GF-D8 (cell line): ENCODE measurements at places on chromosomes 6 and 20.

DNA sequence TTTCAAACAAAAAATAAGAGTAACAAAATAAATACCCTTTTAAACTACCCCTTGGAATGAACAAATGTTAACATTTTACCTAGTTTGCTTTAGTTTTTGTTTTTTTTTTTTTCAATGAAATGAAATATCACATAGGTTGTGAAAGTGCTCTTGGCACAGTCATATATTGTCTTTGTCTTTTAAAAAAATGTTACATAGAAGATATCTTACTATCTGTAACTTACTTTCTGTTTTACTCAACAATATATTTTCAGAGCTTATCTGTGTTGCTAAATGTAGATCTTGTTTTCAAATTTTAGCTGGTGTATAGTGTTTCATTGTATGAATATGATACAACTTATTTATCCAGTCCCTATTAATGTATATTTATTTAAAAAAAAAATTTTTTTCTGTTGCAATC is 8.6 kb downstream of the CEP57L1 start:
- no peak for DNase-seq

DNA sequence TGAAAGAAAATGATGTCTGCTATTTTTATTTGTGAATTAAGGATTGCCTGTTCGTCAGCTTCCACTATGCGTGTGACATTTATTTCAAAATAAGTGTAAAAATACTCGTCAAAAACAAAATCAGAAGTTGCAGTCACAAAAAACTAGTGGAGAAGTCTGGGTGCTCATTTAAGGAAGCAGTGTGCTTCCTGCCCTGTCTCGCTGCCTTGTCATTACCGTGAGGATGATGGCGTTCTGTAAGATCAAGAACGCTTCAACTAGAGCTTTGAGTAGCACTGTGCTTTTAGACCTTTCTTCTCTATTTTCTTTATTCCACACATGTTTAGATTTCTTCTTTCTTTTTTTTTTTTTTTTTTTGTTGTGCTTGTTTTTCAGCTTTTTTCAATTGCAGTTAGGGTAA is 186.9 kb downstream of the TBC1D7 start:
- DNase-seq, result no peak

DNA sequence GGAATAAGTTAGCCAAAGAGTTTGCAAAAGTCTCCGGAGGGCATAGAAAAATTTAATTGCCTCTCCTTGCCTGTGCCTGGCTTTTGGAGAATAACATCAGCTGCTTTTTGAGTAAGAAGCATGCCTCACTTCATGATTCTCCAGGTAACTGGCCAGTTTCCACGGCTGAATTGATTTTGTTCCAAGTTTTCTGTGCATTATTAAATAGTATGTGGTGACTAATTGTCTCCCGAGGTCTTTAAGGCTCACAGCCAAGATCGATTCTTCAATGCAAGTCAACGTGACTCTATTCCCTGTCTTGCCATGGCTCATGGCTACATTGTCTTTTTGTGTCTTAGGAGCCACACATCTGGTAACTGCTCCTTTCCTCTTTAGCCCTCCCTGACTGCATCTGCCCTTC is 54.2 kb downstream of the CNR1 start:
- no peak for DNase-seq

GRCh38 chr20:50819349-50819748 is 24.5 kb downstream of the BCAS4 start:
- DNase-seq, result no peak

- no peak for DNase-seq
Measured at GRCh38 chr20:40442181-40442963, 246.7 kb downstream of the MAFB start.

DNA sequence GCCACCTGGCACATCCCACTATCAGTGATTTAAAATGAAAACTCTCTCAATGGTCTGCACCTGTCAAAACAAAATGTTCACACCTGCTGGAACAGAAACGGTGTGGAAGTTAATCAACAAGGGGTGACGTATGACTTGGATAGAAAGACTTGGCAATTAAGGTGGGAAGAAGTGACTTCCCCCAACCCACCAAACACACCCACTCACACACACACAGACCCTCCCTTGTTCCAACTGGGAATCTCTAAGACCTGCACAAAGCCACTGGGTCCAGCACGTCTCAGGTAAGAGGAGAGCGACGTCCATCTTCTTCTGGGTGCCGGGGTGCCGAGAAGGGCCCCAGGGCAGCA is 25.1 kb upstream of the TCFL5 start:
- DNase-seq, result no peak

DNA sequence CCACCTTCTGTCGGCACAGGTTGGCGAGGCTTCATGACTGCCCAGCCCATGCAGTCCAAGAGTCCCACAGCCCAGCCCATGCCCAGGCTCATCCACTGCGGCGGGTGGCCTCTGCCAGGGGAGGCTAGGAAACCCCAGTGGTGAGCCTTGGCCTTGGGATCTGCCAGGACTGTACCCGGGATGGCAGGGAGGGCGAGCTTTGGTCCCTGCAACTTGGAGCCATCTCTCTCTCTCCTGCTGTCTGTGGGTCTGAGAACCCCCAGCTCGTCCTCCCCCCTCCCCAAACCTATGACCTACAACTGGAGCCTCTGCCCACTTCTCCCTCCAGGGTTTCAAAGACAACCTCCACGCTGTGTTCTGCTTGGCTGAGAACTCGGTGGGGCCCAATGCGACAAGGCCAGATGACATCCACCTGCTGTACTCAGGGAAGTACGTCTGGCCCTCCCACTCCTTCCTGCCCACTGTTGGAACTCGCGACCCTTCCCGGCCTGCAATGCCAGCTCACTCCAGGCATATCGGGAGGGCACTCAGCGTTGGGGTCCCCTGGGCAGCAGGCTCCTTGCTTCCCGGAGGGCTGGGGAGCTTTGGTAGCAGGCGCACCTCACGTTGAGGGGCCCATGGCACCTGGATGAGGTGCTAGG is 19.7 kb downstream of the NPEPL1 start:
- no peak for DNase-seq

- no peak for DNase-seq
Measured at GRCh38 chr6:5365436-5366195, 104.3 kb downstream of the FARS2 start.

DNA sequence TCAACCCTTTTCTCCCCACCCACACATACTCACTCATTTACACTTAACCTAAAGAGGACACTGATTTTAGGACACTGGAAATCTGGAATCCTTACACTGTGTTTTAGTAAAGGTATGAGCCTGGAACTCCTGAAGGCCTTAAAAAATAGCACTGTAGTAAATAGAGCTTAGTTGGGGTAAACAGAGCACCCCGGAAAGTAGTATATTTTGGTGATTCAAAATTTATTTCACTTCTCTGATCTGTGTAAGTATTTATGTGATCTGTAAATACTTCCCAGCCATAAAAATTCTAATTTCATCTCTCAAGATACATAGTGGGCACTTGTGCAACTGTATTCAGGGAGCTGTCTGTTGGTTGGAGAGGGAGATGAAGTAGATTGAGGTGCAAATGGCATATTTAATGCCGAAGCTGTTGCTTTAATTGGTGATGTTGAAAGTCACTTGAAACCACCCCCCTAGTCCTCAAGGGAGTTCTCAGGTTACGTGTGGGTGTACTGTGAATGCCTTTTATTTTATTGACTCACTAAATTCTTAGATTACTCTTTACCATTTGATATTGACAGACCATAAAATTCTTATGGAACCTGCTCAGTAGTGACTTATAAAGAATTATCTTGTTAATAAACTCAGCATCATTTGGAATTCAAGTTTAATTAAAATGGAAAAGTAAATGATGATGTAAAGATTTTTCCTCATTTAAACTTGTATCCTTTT is 154.9 kb downstream of the SOX4 start:
- no peak for DNase-seq

DNA sequence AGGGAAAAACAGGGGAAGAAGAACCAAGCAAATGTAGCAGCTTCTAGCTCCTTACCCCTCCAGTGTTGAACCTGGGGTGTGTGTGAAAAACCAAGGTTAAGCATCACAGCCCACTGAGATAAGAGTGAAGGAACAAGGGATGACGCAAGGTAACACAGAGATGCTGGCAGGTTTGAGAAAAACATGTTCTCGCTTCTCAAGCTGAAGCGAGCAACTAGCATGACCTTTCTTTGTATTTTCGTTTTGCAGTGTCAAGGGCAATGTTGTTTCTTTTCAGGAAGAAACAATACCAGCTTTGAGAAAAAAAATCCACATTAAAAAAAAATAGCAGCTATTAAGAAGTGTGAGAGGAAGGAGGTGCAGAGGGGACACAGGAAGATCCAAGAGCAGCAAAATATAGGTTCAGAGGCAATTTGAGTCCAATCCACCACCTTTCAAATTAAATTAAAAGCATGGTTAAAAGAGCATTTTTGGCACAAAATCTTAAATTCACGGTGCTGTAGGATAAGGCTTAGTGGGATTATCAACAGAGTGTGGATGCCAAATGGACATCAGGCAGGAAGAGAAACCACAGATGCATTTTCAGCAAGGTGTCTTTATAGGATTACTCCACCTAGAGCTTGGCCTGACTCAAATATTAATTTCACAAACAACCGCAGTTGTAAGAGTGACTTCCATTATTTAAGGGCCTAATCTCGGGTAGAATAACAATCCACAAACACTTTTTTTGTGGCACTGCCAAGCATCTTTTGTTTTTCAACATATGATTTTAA is 70.9 kb downstream of the SYNE1 start:
- no peak for DNase-seq
